Cardiac septum (tissue), 1 donor: ENCODE measurements at places on chromosomes 5 and 9. TPM values are rescaled to one million over a fixed set of nuclear protein-coding genes. Genes with fewer than 3 reads are reported as not detected.

SH3TC2 gene
- 2.5 TPM for total RNA-seq

C5orf46 gene
- 13.0 TPM for total RNA-seq

SELENOP gene
- 149 TPM for total RNA-seq

CFAP157 gene
- not detected for total RNA-seq

IFNA2 gene
- total RNA-seq, result not detected

TTC23L gene
- 0.32 TPM for total RNA-seq

DNA sequence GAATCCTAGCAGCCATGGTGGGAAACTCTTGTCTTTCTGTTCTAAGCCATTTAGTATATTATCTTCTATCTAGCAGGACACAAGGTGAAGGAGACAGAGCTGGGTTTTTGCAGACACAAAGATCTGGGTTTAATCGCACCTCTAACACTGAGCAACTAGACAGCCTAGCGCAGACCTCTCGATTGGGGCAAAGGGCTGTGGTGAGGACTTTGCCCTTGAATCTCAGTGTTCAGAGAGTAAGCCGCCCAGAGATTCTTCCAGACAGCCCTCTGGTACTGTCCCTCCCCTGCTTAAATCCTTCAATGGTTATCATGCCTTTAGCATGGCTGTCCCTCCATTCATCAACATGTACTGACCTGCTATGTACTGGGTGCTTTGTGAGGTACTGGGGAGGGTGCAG, 128.1 kb downstream of the CRB2 start:
- no peak for DNase-seq

DNA sequence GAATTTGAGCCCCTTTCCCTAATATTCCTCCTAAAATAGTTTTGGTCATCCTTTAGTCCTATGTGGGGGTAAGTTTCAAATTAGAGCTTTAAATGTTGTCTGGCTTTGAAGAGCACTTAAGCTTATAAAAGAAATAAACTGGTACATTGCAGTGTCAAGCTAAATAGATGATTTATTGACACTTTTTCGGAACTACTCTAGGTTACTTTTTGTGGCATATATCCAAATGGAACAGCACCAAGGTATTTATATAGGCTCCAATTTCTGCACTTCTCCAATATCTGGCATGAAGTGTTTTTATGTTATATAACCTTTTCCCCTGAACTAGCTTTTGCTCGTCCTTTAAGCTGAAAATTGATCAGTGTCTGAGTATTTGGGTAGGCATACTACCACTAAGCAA, 402.5 kb downstream of the NFIB start:
- no peak for DNase-seq

DNA sequence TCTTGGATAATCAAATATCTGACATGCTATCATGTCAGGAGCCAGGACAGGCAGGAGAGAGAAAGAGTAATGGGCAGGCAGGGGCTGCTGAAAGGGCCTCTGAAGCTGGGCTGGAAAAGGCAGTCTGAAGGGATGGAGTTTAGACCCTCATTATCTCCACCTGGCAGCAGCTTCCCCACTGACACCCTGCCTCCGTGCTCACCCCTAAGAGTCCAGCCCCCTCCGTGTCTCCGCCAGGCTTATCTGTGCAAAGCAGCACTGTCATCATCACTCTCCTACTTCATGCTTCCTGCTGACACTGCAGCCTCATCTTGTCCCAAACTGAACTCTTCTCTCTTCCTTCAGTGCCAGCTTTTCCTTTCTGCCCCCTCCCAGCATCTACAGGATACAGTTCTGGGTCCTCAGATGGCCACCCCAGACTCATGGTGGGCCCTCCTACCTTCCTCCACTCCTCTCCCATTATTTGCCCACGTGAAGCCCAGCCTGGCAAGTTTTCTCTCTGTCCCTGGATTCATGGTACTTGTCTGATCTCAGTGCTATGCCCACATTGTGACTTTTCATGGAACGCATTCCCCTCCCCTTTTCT, 70.9 kb upstream of the KLF9 start:
- no peak for DNase-seq

- DNase-seq, result no peak
Observed at GRCh38 chr5:146564007-146564762, 48.2 kb upstream of the GPR151 start.

- no peak for DNase-seq
Observed at GRCh38 chr5:94747371-94747770, 128.9 kb downstream of the SLF1 start.

- no peak for DNase-seq
Observed at GRCh38 chr5:133252133-133252480, 200.3 kb downstream of the HSPA4 start.

GRCh38 chr9:6076851-6077250, 61.4 kb upstream of the RANBP6 start:
- DNase-seq, result no peak

DNA sequence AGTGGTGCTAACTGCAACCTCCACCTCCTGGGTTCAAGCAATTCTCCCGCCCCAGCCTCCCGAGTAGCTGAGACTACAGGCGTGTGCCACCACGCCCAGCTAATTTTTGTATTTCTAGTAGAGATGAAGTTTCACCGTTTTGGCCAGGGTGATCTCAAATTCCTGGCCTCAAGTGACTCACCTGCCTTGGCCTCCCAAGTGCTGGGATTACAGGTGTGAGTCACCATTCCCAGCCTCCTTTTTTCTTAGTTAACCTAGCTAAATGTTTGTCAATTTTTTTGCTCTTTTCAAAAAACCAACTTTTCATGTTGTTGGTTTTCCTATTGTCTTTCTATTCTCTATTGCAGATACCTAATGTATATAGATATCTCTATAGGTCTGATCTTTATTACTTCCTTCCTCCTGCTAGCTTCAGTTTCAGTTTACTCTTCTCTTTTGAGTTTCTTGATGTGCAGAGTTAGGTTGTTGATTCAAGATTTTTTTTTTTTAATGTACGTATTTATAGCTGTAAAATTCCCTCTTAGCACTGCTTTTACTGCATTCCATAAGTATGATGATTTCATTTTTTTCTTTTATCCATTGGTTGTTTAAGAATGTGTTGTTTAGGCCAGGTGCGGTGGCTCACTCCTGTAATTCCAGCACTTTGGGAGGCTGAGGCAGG, 32.9 kb downstream of the FGD3 start:
- peak; percentile 19 for DNase-seq

GRCh38 chr9:13878241-13878711, 435.7 kb downstream of the NFIB start:
- no peak for DNase-seq

GRCh38 chr9:28781481-28781880, 1208.2 kb upstream of the C9orf72 start:
- DNase-seq, result no peak

DNA sequence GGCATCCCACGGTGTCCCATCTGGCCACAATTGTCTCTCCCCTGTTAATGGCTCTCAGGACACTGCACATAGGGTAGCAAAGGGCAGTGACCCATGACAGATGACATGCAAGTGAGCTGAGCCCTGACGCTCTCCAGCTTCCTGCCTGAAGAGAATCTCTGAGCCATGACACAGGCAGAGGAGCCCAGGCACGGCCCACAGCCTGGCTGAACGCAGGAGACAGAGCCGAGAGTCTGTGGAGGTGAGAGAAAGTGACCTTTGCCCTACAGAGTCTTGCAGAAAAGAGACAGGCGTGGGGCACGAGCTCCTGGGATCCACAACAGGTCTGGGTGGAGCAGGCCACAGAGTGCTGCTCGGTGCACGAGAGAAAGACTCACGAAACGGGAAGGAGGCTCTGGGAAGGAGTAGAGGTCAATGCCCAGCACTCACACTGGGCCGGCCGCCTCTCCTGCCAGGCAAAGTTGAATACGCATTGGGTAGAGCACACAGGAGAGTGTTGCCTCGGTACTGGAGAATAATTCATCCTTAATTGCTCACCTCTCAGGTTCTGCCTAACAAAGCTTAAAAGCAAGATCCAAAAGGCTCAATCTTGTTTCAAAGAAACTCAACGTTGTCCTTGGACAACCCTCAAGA, 90.3 kb downstream of the MRPL36 start:
- no peak for DNase-seq

GRCh38 chr5:33631786-33632185, 191.0 kb downstream of the TARS1 start:
- no peak for DNase-seq

GRCh38 chr9:132754236-132754635, 84.0 kb downstream of the GTF3C4 start:
- DNase-seq, result peak; percentile 55

DNA sequence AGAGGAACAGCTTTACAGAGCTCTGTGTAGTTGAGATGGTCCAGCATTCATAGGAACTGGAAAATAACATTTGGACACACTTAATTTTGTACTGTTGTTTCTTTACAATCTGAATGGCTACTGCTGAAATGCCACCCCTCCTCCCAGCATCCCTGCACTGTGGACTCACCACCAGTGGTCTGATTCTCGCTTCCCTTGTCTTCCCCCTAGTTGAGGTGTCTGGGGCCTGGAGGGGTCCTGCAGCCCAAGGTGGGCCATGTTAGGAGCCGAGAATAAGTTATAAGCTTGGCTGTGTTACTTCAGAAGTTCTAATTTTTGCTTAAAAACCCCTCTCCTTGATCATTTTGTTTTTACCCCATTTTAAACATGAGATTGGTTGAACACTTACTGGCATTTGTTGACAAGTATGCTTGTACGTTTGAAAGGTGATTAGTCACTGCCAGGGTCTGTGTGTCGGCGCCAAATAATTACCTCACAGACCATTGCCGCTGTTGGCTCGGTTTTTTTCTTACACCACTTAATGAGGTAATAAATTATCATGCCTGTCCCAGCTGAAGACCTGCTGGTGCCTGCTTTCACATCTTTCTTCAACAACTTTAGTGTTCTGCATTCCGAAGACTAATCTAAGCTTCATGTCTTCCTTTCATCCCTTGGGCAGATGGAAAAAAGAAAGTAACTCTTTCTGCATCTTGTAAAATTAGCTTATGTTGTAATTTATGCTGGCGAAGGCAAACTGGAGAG, 65.8 kb downstream of the MCCC2 start:
- DNase-seq, result no peak
